ENCODE measurements at places on chromosomes 16 and 17. TPM values are rescaled to one million over a fixed set of nuclear protein-coding genes. Genes with fewer than 3 reads are reported as not detected.

The TEX14 gene
- total RNA-seq = 0.11 TPM

The TLCD2 gene
- total RNA-seq = 1.3 TPM

The MRPL10 gene
- total RNA-seq = 93.1 TPM

The PABPN1L gene
- total RNA-seq = not detected
